Stimulated activated CD4-positive, alpha-beta T cell treated with anti-CD3 and anti-CD28 coated beads, Interleukin-4, amount 100 ng/mL, for 1 hour (primary cell): ENCODE measurements at places on chromosomes 2 and 18.

DNA sequence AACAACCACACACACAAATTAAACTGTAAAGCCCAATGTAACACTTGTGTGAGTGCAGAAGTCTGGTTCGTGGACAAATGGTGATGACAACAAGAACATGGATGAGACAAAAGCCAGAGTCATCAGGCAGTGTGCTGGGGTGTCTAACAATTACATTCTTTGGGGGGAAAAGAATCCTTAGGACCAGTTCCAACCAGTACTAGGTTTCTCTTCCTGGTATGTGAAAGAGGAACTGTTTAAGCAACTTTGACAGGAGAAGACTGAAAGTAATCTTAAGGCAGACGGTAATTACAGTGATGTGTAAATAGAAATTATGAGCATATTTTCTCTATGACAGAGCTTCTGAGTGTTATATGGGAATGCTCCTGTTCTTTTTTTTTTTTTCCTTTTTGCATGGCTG, 133.4 kb downstream of the AFF3 start:
- DNase-seq, result no peak

- DNase-seq, result no peak
Observed at GRCh38 chr2:204115137-204116056, 178.8 kb downstream of the ICOS start.

DNA sequence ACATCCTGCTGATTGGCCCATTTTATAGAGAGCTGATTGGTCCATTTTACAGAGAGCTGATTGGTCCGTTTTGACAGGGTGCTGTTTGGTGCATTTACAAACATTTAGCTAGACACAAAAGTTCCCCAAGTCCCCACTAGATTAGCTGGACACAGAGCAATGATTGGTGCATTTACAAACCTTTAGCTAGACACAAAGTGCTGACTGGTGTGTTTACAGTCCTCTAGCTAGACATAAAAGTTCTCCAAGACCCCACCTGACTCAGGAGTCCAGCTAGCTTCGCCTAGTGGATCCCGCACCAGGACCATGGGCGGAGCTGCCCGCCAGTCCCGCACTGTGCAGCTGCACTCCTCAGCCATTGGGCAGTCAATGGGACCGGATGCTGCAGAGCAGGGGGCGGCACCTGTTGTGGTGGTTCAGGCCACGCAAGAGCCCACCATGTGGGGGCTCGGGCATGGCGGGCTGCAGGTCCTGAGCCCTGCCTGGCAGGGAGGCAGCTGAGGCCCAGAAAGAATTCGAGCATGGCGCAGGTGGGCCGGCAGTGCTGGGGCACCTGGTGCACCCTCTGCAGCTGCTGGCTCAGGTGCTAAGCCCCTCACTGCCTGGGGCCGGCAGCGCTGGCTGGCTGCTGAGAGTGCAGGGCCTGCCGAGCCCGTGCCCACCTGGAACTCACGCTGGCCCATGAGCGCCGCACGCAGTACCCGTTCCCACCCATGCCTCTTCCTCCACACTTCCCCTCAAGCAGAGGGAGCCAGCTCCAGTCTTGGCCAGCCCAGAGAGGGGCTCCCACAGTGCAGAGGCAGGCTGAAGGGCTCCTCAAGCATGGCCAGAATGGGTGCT, 713.2 kb upstream of the GYPC start:
- DNase-seq, result no peak

DNA sequence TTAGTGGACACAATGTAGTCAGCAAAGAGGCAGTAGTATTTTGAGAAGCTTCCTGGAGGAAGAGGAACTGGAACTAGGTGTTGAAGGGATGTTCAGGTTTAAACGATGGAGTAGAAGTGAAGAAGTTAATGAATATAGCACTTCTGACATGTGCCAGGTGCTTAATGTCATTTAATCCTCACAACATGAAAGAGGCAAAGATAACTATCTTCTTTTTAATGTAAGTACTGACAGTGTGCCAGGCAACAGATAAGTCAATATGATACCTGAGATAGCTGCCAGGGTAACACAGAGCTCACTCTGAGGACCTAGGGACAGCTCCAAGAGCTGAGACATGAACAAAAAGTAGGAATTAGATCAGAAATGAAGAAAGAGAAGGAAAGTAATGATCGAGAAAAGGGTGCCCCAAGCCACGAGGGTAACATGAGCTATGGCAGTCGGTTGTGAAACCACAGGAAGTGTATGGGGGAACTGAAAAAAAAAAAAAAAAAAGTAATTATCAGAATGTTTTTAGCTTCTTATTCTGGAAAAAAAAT, 140.7 kb downstream of the RNF144A start:
- DNase-seq, result no peak

DNA sequence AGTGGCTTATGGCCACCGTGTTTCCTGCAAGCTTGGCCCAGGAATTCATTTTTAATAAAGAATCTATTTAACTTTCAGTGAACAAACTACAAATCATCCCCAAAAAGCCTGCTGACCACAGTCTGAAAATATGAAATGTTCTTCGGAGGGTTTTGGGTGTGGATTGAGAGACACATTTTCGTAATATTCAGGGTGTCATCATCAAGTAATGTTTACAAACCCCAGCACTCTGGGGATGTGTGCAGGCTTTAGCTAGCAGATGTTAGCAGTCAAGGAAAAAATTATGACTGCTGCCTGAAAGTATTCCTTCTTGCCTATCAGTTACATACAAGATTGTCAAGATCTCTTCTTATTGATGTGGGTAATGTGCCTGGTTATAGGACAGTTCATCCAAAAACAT, 143.9 kb upstream of the FN1 start:
- DNase-seq, result no peak

DNA sequence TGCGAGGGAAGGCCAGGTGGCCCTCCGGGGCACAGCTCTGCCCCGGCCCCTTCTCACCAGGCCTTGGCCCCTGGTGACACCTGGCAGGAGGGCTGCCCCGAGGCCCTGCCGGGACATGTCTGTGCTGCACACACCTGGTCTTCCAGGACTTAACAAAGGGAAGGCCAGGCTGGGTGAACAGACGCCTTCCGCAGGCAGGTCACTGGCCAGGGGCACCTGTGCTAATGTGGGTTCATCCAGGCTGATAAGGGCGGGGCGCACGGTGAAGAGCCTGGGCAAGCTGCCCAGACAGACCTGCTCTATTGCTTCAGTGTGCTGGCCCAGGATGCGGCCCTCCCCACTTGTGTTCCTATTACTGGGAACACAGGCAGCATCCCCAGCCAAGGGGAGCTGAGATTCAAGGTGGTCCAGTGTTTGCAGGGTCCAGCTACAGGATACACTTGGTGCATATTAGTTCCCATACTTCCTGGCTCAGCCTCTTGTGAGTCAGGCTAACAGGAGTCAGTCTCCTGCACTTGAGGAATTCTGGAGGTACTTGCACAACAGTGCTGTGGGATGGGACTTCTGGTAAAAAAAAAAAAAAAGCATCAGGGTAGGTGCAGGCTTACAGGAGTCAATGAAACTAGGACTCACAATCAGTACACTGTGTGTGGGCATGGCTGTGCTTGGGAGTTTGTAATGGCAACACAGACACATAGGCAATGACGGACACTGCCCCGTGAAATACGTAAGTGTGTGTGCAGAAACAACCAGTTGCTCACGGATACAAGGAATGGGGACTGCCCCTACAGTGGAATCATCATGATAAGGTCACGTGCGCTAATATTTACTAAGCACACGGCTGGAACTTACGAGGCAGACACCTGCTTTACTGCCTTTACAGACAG, 261.4 kb downstream of the TWIST2 start:
- no peak for DNase-seq

- DNase-seq, result no peak
Observed at GRCh38 chr2:60306267-60306861, 247.1 kb downstream of the BCL11A start.

DNA sequence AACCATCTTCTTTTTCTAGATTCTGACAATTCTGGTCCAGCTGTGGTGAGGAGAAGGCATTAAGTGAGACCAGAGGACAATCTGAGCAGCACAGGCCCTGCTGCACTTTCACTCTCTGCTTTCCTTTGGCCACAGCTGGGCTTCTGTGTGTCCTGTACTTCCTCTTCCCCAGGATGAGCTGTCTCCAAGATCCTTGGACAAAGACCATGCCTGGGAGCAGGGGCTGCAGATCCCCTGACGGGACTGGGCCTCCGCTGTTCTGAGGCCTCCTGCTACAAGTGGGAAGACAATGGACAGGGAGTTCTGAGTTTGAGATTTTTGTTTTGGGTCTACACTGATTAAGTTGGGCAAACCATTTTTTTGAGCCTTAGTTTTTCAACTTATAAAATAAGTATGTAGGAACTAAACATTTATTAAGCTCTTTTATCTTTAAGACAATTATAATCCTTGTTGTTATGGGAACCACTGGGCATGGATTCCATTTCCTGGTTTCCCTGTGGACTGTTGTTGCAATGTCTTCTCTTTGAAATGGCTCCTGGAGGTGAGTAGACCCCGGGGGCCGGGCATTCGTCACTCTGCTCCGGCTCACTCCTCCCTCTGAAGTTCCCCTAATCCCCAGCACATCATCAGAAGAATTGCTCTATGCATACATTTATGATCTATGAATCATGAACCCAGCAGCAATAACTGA, 266.6 kb downstream of the ACTR3 start:
- DNase-seq, result no peak

DNA sequence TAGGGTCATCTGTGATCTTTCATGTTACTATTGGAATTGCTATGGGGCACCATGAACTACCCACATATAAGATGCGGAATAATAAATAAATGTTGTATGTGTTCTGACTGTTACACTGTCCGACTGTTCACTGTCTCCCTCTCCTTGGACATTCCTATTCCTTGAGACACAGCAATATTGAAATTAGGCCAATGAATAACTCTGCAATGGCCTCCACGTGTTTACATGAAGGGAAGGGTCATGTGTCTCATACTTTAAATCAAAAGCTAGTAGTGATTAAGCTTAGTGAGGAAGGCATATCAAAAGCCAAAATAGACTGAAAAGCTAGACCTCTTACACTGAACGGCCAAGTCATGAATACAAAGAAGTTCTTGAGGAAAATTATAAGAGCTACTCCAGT, 751.3 kb downstream of the SOCS6 start:
- no peak for DNase-seq

DNA sequence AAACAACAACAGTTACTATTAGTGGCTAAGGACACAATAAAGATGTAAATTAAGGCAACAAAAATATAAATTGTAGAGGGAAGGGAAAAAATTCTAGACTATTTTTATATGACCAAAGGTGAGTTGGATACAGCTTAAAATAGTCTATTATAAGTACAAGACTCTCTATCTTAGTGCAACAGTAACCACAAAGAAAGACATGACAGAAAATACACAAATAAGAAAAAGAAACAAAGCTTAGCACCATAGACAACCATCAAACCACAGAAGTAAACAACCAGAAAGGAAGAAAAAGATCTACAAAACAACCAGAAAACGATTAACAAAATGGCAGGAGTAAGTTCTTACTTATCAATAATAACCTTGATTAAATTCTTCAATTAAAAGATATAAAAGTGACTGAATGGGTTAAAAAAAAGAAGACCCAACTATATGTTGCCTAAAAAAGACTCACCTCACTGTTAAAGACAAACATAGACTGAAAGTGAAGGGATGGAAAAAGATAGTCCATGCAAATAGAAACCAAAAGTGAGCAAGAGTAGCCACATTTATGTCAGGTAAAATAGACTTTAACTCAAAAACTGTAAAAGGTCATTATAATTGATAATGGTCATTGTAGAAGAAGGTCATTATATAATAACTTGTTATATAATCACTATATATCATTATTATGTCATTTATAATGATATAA, 62.5 kb downstream of the USP40 start:
- DNase-seq, result no peak

DNA sequence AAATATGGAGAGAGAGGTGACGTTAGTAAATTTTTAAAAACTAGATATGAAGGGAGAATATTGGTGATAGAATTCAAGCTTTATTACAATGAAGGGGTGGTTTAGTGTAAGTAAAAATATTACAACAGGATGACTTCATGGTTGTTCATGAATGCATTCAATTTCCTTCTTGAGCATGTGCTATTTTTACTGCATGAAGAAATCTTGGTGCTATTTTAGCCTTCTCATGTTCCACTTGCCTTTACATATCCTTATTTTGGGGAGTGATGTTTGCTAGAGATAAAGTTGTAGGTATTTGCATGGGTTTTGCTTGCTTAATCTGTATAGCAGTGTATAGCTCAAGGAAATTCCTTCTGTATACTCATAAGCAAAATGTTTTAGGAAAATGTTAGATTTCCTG, 195.0 kb upstream of the MMADHC start:
- no peak for DNase-seq

DNA sequence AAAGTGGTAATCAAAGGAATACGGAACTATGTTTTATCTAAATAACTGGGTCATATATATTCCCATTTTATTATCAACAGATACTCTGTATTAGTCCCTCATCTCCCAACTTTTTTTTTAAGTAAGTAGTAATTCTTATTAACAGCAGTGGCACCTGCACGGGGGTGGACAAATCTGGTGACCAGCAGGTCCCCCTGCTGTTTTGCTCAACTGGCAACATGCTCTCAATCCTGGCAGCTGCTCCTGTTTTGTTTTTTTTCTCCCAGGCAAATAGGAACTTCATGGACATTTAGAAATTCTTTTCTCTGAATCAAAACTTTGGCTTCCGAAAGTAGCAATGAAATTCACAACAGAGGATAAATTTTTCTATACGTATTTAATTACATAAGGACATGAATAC, 193.5 kb downstream of the SS18 start:
- no peak for DNase-seq

DNA sequence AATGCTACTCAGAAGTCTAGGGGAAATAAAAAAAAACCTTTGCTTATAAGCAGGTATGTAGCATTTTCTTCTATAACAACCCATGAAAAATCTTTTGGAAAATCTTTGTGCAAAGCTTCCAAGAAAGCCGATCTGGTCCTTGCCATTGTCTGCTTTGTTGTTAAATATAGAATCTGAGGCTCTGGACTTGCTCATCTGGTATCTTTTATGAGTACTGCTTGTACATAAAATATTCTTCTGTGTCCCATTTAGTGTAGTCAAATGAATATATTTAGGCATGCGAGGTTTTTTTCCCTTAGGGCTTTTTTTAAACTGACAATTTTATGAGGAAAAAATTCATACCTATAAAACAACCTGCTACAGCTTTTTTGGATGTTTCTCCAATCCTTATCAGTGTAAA, 45.0 kb upstream of the RMND5A start:
- DNase-seq, result no peak

DNA sequence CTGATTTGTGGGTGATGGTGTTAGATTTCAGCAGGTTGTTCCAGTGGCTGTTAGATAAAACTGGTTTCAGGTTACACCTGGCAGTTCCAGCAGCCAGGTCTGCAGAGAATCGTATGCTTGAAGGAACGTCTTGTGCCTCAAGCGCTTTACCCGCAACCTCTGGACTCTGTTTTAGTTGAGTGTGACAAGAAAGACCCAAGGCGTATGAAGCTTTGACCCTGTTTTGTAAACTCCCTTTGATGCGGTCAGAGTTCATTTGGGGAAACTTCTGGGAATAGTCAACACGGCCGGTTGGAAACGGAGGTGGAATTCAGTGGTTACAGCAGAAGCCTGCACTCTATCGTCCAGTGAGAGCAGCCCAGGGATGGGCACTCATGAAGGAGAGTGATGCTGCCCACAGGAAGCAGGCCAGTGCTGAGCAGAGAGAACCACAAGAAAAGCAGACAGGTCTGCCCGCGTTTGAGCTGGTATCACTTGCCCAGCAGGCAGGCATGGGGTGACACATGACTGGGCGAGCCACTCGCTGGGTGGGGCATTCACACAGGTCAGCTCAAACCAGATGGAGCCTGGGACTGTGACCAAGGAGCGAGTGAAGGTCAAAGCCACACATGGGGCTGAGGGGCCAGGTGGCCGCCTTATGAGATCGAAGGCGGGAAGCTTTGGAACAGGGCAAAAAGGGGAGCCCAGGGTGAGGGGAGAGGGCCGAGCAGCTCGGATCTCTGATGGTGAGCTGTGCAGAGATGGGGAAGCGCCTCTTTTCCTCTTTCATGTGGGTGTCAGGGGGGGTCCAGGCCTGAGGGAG, 99.6 kb upstream of the MBOAT2 start:
- DNase-seq, result no peak
